ENCODE measurements at places on chromosomes 12 and 14. TPM values are rescaled to one million over a fixed set of nuclear protein-coding genes. Genes with fewer than 3 reads are reported as not detected.

GRCh38 chr12:12622418-12622817 is 10.7 kb downstream of the CREBL2 start:
- no peaks in the 10 kb centered on the region for H3K27me3 ChIP-seq
- DNase-seq = no peak
- no peaks in the 10 kb centered on the region for H3K4me1 ChIP-seq
- no peak overlapping the region for H3K4me3 ChIP-seq
- no peaks in the 10 kb centered on the region for H3K36me3 ChIP-seq

GRCh38 chr12:111780615-111781014 is 13.9 kb downstream of the ALDH2 start:
- H3K27ac ChIP-seq = no peak overlapping the region
- H3K36me3 ChIP-seq = peaks cover 7% of the 10 kb centered on the region
- H3K4me1 ChIP-seq = peaks cover 14% of the 10 kb centered on the region
- no peak for DNase-seq
- no peaks in the 10 kb centered on the region for H3K27me3 ChIP-seq
- no peak overlapping the region for H3K4me3 ChIP-seq

DNA sequence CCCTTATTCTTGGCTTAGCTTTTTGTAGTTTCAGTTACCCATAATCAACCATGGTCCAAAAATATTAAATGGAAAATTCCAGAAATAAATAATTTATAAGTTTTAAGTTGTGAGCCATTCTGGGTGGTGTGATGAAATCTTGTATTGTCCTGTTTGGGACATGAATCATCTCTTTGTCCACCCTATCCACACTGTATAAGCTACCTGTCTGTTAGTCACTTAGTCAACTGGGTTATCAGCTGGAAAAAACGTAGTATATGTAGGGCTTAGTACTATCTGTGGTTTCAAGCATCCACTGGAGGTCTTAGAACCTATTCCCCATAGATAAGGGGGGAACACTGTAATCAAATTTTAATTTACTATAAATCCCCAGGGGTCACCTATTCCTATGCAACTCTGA is 52.7 kb downstream of the NKX2-1 start:
- DNase-seq = no peak
- no peak overlapping the region for H3K4me3 ChIP-seq
- H3K4me1 ChIP-seq = no peaks in the 10 kb centered on the region
- H3K27ac ChIP-seq = no peak overlapping the region
- no peaks in the 10 kb centered on the region for H3K36me3 ChIP-seq
- no peaks in the 10 kb centered on the region for H3K27me3 ChIP-seq

GRCh38 chr12:39581592-39581991 is 38.0 kb downstream of the ABCD2 start:
- H3K27ac ChIP-seq = no peak overlapping the region
- no peaks in the 10 kb centered on the region for H3K4me1 ChIP-seq
- no peaks in the 10 kb centered on the region for H3K27me3 ChIP-seq
- peak; percentile 29 for DNase-seq

GRCh38 chr12:27076468-27076867 is 5.9 kb downstream of the C12orf71 start:
- no peaks in the 10 kb centered on the region for H3K4me1 ChIP-seq
- no peak for DNase-seq
- no peaks in the 10 kb centered on the region for H3K36me3 ChIP-seq
- H3K4me3 ChIP-seq = no peak overlapping the region
- H3K27me3 ChIP-seq = no peaks in the 10 kb centered on the region

GRCh38 chr12:4496145-4496838 is 42.4 kb upstream of the RAD51AP1 start:
- H3K4me3 ChIP-seq = no peak overlapping the region
- no peak for DNase-seq
- H3K27me3 ChIP-seq = no peaks in the 10 kb centered on the region
- H3K36me3 ChIP-seq = peaks cover 3% of the 10 kb centered on the region

DNA sequence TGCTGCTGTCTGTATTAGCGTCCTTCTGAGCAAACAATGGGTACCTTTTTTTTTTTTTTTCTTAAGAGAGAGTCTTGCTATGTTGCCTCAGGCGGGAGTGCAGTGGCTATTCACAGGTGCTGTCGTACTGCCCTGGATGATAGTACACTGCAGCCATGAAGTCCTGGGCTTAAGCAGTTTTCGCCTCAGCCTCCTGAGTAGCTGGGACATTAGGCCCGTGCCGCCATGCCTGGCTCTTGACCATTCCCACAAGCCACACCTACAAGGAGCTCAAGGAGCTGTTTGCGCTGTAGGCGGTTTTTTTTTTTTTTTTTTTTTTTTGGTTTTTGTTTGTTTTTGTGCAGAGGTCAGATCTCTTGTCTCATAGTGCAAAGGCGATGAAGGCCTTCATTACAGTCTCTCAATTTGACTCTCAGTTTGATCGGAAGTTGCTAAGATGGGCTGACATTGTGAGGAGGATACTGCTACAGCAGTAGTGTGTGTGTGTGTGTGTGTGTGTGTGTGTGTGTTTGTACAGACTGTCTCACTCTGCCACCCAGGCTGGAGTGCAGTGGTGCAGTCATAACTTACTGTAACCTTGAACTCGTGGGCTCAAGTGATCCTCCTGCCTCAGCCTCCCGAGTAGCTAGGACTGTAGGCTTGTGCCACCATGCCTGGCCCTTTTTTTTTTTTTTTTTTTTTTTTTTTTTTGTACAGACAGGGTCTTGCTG is 34.2 kb downstream of the TRAF3 start:
- no peaks in the 10 kb centered on the region for H3K27me3 ChIP-seq
- no peak overlapping the region for H3K4me3 ChIP-seq
- H3K4me1 ChIP-seq = no peaks in the 10 kb centered on the region
- no peaks in the 10 kb centered on the region for H3K36me3 ChIP-seq
- no peak overlapping the region for H3K27ac ChIP-seq

DNA sequence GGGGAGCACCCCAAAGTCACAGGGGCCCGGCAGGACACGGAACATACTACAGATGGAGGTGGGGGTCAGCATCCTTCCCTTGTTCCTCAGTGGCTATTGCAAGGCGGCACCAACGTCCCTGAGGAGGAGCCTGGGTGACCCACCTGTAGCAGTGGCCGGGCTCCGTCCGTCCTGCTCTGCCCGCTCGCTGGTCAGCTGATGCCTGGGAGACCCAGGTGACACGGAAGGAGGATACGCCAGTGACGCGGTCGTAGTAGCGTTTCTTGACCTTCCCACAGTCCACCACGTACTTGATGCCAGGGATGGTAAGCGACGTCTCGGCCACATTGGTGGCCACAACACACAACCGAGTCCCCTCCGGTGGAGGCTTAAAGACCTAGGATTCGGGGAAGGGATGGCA is 24.7 kb downstream of the DHX37 start:
- no peak overlapping the region for H3K27ac ChIP-seq
- no peak overlapping the region for H3K4me3 ChIP-seq
- no peaks in the 10 kb centered on the region for H3K4me1 ChIP-seq
- no peaks in the 10 kb centered on the region for H3K27me3 ChIP-seq
- no peak for DNase-seq

- no peaks in the 10 kb centered on the region for H3K27me3 ChIP-seq
- H3K27ac ChIP-seq = no peak overlapping the region
- no peaks in the 10 kb centered on the region for H3K36me3 ChIP-seq
- no peak overlapping the region for H3K4me3 ChIP-seq
- H3K4me1 ChIP-seq = no peaks in the 10 kb centered on the region
These were observed 193.2 kb downstream of the CHST11 start for GRCh38 chr12:104649921-104650320.

DNA sequence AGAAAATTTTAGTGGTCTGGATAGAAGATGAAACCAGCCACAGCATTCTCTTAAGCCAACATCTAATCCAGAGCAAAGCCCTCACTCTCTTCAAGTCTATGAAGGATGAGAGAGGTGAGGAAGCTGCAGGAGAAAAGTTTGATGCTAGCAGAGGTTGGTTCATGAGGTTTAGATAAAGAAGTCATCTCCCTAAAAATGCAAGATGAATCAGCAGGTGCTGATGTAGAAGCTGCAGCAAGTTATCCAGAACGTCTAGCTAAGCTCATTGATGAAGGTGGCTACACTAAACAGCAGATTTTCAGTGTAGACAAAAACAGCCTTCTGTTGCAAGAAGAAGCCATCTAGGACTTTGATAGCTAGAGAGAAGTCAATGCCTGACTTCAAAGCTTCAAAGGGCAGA is 48.5 kb downstream of the FBXO33 start:
- no peaks in the 10 kb centered on the region for H3K36me3 ChIP-seq
- no peaks in the 10 kb centered on the region for H3K27me3 ChIP-seq
- no peaks in the 10 kb centered on the region for H3K4me1 ChIP-seq
- no peak overlapping the region for H3K27ac ChIP-seq

The ADAMTS20 gene
- not detected for total RNA-seq

The KCNK13 gene
- total RNA-seq = not detected

The OR6C75 gene
- not detected for total RNA-seq

The TMBIM6 gene
- 395 TPM for total RNA-seq

The DCAF5 gene
- 35.3 TPM for total RNA-seq

The SIX4 gene
- 4.7 TPM for total RNA-seq

The DCN gene
- not detected for total RNA-seq

Data from endothelial cell of umbilical vein (primary cell).